ENCODE measurements at places on chromosomes 12 and 14.

- no peak for DNase-seq
Measured at GRCh38 chr12:124440841-124441381, 126.5 kb downstream of the NCOR2 start.

- no peak for DNase-seq
Measured at GRCh38 chr12:72872238-72872887, 600.2 kb downstream of the TRHDE start.

- DNase-seq: no peak
Measured at GRCh38 chr12:76583301-76583700, 23.7 kb upstream of the OSBPL8 start.

DNA sequence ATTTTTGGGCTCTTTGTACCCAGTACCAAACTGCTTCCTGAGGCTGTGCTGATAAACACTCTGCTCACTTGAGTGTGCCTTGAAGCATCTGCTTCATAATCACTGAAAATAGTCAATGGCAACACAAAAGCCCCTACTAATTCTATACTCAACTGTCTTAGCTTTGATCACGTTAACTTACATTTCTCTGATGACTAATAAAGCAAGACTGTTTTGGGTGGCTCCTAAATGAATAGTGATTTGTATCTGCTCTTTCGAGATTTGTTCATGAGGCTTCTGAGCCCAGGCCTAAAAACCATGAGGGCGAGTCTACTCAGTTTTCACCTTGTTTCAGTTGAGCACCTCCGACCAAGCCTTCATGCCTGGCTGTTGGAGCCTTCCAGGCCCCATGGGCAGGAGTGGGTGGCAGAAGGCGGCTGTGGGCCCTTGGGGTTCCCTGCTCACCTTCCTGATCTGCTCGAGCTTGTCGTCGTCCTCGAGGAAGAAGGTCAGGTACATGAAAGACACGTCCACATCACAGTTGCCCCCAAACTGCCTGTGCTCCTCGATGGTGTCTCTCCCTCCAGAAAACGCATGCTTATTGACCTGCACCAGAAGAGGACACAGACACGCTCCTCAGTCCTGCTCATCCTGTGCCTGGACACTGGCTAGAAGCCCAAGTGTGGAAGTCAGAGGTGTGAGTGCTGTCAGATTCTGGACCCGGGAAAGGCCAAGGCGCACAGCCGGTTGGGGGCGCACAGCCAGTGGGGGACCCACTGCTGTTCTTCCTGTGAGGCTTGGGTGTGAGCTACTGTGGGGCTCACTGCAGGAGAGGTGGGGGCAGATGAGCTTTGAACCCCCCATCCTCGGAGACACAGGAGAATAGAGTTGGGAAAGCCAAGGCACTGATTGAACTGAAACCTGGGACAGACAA, 13.7 kb downstream of the SLC25A47 start:
- no peak for DNase-seq

- no peak for DNase-seq
Measured at GRCh38 chr14:68688872-68689371, 103.9 kb downstream of the ZFP36L1 start.

- no peak for DNase-seq
Measured at GRCh38 chr12:49813131-49813530, 15.1 kb downstream of the NCKAP5L start.

DNA sequence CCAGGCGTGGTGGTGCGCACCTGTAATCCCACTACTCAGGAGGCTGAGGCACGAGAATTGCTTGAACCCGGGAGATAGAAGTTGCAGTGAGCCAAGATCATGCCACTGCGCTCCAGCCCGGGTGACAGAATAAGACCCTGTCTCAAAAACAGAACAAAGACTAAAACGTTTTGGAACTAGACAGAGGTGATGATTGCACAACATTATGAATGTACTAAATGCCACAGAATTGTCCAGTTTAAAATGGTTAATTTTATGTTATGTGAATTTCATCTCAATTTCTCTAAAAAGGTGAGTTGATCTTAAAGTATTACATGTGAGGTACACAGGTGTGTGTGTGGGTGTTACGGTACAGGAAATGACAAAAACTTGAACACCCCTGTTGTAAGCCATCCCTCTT, 16.5 kb downstream of the P2RX4 start:
- DNase-seq: no peak

GRCh38 chr12:25083211-25083610, 111.7 kb downstream of the DNAI7 start:
- DNase-seq: no peak

- no peak for DNase-seq
Measured at GRCh38 chr12:67827820-67828383, 161.3 kb upstream of the IFNG-AS1 start.

GRCh38 chr14:74549588-74549987, 56.0 kb downstream of the ISCA2 start:
- DNase-seq: no peak

GRCh38 chr12:57550641-57551549, 1.1 kb downstream of the KIF5A start:
- no peak for DNase-seq

DNA sequence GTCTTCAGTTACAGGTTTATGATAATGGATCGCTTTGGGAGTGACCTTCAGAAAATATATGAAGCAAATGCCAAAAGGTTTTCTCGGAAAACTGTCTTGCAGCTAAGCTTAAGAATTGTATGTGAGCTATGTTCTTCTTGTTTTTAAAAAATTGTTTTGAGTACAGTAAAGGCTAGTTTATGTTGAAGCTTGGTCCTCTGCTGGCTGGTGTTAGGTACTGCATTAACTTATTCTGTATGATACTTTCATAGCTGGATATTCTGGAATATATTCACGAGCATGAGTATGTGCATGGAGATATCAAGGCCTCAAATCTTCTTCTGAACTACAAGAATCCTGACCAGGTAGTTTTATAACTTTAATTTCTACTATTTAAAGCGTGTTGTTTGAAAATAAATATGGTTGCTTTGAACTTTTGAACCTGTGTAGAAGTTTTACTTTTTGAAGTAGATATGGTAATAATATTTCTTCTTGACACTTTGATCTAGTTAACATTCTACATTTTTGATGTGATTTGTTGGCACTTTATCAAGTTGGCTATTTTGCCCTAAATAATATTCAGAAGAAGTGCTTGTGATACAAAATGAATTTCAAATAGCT, 55.7 kb downstream of the VRK1 start:
- no peak for DNase-seq

DNA sequence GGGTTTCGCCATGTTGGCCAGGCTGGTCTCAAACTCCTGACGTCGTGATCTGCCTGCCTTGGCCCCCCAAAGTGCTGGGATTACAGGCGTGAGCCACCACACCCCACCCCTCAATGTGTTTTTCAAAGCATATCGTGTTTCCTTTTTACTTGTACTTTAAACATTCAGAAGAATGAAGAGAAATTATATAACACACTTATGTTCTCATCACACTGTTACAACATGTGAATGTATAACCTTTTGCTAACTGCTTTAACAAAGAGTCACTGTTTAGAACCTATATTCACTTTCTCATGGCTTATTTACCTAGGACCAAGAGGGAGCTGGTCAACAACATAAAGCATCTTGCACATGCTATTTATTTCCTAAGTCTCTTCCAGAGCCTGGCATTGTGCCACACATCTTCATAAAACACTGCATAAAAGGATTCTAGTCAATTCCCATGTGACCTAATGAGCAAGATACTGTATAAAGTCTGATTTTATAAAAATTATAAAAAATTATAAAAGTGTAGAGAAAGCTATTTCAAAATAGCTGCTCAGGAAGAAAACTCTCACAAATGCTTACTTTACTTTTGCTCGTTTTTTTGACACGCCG, 16.0 kb upstream of the ACTR6 start:
- DNase-seq: no peak

GRCh38 chr14:92437729-92438285, 75.8 kb upstream of the RIN3 start:
- no peak for DNase-seq

GRCh38 chr14:33762161-33762851, 188.6 kb downstream of the EGLN3 start:
- no peak for DNase-seq

GRCh38 chr12:108368089-108368488, 29.0 kb upstream of the CMKLR1 start:
- DNase-seq: no peak

DNA sequence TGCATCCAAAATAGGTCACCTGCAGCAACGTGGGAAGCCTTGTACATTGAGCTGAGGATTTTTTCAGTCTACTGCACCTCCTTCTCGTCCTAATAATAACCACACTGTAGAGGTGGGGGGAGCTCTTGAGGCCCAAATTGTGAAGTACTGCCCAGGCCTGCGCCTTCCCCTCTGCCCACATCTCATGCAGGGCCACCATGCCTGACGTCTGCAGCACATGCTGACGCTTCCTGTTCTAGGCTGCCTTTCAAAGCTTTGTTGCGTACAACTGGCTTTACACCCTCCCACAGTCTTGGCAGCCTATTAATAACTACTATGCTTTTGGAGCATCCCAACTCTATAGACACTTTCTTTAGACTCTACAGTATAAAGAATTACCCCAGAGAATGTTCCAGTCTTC, 26.5 kb upstream of the TTC7B start:
- DNase-seq: no peak

- DNase-seq: no peak
Measured at GRCh38 chr14:72519543-72519942, 374.4 kb downstream of the DPF3 start.

- DNase-seq: no peak
Measured at GRCh38 chr12:80441921-80442320, 2.1 kb upstream of the PTPRQ start.

DNA sequence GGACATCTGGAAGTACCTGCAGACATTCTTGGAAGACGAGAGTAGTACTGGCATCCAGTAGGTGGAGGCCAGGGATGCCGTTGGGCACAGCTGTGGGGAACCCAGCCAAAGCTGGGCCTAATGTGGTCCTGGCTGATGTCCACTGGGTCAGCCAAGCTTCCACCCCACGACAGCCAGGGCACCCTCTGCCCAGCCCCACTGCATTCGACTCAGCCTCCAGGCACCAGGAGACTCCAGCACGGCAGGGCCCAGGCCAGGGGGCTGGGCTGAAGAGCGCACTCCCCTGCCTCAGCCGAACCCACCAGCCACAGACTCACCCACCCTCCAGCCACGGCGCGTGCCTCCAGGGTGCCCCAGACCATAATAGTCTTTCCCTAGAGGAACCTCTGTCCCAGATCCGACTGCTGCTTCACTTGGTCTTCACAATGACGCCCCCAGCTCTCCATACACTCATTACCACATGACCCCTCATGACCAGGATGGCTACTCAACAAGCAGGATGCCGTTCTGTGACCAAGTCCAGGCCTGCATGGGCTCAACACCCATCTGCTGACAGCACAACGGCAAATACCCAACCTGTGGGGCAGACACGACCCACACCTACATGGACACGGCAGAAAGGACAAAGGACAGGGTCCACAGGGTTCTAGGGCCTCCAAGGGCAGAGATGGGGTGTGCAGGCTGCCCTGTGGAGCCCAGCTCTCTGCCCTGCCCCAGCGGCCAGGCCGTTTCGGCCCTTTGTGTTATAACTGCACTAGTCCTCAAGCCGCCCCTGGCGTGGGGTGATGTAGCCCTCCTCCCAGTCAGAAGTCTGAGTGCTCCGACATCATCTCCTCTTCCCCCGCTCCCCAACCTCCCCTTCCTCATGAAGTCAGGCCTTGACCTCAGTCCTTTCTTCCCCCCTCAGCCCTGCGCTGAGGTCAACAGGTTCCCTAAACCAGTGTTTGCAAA, 22.8 kb downstream of the ITPK1 start:
- no peak for DNase-seq

DNA sequence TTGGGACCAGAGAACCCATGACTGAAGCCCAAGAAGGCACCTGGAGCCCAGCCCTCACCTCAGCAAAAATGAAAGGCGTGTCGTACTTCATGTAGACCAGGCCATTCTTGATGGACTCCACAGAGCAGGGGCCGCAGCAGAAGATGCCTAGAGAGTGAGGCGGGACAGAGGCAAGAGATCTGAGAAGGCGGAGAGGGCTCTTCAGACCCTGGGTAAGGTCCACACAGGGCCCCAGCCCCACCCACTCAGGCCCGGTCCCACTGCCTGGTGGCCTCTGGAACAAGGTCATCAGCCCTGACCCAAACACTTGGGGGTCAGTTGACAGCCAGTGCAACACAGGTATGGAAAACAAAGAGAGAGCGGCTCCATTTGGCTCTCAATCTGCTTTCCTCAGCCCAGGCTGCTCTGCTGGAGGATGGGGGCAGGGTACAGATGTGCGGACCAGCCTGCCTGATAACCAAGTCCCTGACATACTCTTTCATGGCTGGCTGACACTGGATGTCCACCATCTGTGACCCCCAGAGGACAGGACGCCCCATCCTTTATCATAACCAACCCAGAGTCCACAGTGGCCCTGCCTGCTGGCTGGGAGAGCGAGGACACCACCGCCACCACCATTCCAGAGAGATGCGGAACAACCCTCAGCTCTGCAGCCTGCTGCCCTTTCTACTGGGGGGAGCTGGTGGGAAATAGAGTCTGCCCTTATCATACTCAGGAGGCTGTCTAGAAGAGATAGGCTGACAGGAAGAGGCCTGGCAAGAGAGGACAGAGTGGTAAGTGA, 6.9 kb downstream of the TGM1 start:
- no peak for DNase-seq

- no peak for DNase-seq
Measured at GRCh38 chr14:61388173-61388975, 67.0 kb downstream of the PRKCH start.

- DNase-seq: no peak
Measured at GRCh38 chr12:69835081-69835480, 10.1 kb downstream of the MYRFL start.

DNA sequence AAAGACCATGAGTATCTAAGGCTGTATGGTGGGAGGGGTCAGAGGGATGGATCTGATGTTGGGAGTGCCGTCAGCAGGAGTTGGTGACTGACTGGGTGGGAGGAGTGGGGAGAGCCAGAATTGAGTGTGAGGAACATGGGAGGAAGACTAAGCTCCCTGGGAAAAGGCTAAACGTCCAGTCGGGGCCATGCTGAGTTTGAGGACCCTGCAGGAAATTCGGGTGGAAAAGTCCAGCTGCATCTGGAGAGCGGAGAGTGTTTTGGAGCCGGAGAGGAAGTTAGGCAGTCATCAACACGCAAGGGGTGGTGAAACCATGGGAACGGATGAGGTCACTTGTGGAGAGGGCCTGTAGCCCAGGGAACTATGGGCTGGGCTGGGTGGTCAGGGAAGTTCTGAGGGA, 60.9 kb downstream of the ELK3 start:
- DNase-seq: no peak

DNA sequence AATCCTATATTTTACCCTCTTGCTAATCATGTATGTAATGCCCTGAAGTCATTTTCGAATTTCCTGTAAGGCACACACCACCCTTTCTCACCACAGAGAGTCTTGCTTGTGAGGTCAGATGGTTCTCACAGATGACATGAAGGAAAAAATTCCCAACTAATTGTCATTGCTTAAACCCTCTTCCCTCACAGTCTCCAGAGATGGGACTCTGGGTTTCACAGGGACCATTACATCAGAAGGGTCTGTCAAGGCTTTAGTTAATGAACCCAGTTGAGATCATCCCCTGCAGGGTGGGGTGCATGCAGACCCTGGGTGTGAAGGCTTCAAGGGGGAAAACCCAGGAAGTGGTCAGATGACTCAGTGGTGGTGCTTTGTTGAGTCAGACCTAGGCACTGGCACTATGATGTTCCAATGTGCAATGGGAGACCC, 229.6 kb downstream of the BCAT1 start:
- no peak for DNase-seq

- peak; percentile 1 for DNase-seq
Measured at GRCh38 chr12:114674251-114675047, 9.5 kb downstream of the TBX3 start.

All from HuH-7.5 (cell line).